Camera-type eye (tissue), 1 donor: ENCODE measurements at places on chromosomes 1 and 21. TPM values are rescaled to one million over a fixed set of nuclear protein-coding genes. Genes with fewer than 3 reads are reported as not detected.

The KAZN gene
- 22.5 TPM for total RNA-seq

The ANKRD35 gene
- total RNA-seq, result 4.6 TPM

The MROH7 gene
- total RNA-seq, result 8.5 TPM

The ADAM30 gene
- not detected for total RNA-seq

The ZNF683 gene
- not detected for total RNA-seq

The ITLN1 gene
- not detected for total RNA-seq

The EPHX1 gene
- 29.0 TPM for total RNA-seq

The CDK11B gene
- 13.7 TPM for total RNA-seq

The KISS1 gene
- total RNA-seq, result not detected

The GJA5 gene
- total RNA-seq, result 13.3 TPM

The TCHHL1 gene
- not detected for total RNA-seq

The DIO1 gene
- total RNA-seq, result not detected

The FCGR3A gene
- 2.9 TPM for total RNA-seq

The OR6Y1 gene
- not detected for total RNA-seq

The CLCNKA gene
- 0.33 TPM for total RNA-seq

The PAQR6 gene
- total RNA-seq, result 4.6 TPM

The HCRTR1 gene
- not detected for total RNA-seq

The TNFSF4 gene
- total RNA-seq, result 3.1 TPM

The HENMT1 gene
- total RNA-seq, result 8.1 TPM

The ZNHIT6 gene
- 20.5 TPM for total RNA-seq

The TRAF5 gene
- 26.5 TPM for total RNA-seq

The SPAG17 gene
- 13.5 TPM for total RNA-seq

The MRPL39 gene
- total RNA-seq, result 27.9 TPM

The SPATA46 gene
- total RNA-seq, result not detected

The DISP1 gene
- 12.0 TPM for total RNA-seq

The TRPM2 gene
- 3.0 TPM for total RNA-seq

The FLG gene
- total RNA-seq, result 1.3 TPM

The C1orf105 gene
- 1.2 TPM for total RNA-seq

The ACKR1 gene
- 8.9 TPM for total RNA-seq

The APOBEC4 gene
- total RNA-seq, result not detected

The MYOG gene
- 19.8 TPM for total RNA-seq

The ABCA4 gene
- total RNA-seq, result 113 TPM

The AVPR1B gene
- total RNA-seq, result not detected

The FCGR1A gene
- total RNA-seq, result 3.4 TPM

The IL19 gene
- not detected for total RNA-seq

The CD2 gene
- total RNA-seq, result not detected

The AGO3 gene
- 33.5 TPM for total RNA-seq

The ADCY10 gene
- total RNA-seq, result 0.49 TPM

The PCP4 gene
- total RNA-seq, result 47.6 TPM

The GPR52 gene
- 5.8 TPM for total RNA-seq

The ANXA9 gene
- total RNA-seq, result 0.55 TPM

The RGS16 gene
- total RNA-seq, result 56.7 TPM

The NBPF26 gene
- 58.7 TPM for total RNA-seq

The LCE6A gene
- not detected for total RNA-seq

The OR2AK2 gene
- total RNA-seq, result not detected

The OR2L5 gene
- total RNA-seq, result 0.44 TPM

The PTGER3 gene
- 4.8 TPM for total RNA-seq

The EDARADD gene
- total RNA-seq, result 2.9 TPM

The EXTL1 gene
- total RNA-seq, result 1.6 TPM

The CLCN6 gene
- 25.2 TPM for total RNA-seq
